ENCODE measurements at places on chromosomes 7 and 10. TPM values are rescaled to one million over a fixed set of nuclear protein-coding genes. Genes with fewer than 3 reads are reported as not detected.
A peak's percentile ranks its signal among the peaks of the same experiment; 100 is the strongest.

The OGDHL gene
- 0.89 TPM for total RNA-seq

The ZNF804B gene
- total RNA-seq, result not detected

The ASAH2 gene
- total RNA-seq, result 4.6 TPM

- no peak for DNase-seq
Measured at GRCh38 chr10:86211691-86212390, 154.8 kb downstream of the GRID1 start.

GRCh38 chr7:28957751-28958234 is 337 bp downstream of the TRIL start:
- peak; percentile 49 for DNase-seq

GRCh38 chr7:14761510-14762296 is 140.8 kb downstream of the DGKB start:
- no peak for DNase-seq

DNA sequence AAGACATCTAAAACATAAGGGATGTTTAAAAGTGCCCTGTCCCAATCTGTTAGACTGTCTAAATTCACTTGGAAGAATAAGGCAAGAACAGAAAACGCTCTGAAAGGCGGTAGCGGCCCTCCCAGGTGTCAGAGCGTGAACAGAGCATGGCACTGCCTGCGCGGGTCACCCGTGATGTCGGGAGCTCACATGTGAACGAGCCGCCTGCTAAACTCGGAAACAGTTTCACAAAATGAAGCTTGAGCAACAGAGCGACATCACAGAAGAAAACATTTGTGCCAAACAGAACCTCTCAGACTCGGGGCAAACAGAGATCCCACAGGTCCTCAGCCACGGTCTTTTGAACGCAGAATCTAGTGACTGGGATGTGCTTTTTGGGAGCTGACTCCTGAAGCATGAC is 12.8 kb downstream of the BRI3 start:
- no peak for DNase-seq

- DNase-seq, result no peak
Measured at GRCh38 chr7:18087687-18088078, 60.0 kb upstream of the PRPS1L1 start.

DNA sequence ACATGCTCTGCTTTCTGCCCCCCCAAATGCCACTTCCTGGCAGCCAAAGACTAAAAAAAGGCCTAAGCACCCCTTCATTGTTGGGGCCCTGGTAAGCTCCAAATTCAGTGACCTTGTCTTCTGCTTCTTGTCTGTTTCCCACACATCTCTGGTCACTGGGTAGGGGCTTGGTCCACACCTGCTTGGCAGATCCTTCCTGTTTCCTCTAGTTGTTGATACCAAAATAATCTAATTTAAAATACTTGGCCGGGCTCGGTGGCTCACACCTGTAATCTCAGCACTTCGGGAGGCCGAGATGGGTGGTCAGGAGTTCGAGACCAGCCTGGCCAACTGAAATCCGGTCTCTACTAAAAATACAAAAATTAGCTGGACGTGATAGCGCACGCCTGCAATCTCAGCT is 130.6 kb downstream of the CAMK1D start:
- no peak for DNase-seq

- DNase-seq, result peak; percentile 52
Measured at GRCh38 chr10:6039711-6040110, 22.5 kb downstream of the IL2RA start.

- DNase-seq, result no peak
Measured at GRCh38 chr10:5710859-5711258, 26.2 kb downstream of the TASOR2 start.
